Stimulated activated CD4-positive, alpha-beta T cell treated with anti-CD3 and anti-CD28 coated beads, Interleukin-15, amount 100 ng/mL, for 1 hour (primary cell): ENCODE measurements at places on chromosomes 6 and 20.

GRCh38 chr20:6055981-6056569 is 2.2 kb upstream of the LRRN4 start:
- no peak for DNase-seq

GRCh38 chr20:8082025-8082424 is 50.0 kb upstream of the PLCB1 start:
- DNase-seq, result no peak

- DNase-seq, result no peak
These were observed 28.4 kb upstream of the LY86 start for GRCh38 chr6:6559994-6560570.

DNA sequence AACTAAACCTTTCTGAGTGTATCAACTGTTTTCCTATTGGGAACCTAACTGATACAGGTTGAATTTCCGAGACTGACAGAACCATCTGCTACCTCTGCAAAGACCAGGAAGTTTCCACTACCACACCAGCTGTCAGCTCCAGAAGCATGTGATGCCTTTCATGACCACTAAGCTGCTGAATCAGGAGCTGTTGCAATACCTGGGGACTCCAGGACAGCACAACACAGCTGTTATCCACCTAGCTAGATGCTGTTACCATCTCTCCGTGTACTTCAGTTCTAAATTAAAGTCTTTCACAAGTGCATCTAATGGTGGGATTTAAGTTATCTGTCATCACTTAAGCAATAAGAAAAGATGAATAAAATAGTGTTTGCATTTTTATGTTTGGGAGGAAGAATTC is 158.2 kb upstream of the IMPG1 start:
- no peak for DNase-seq

DNA sequence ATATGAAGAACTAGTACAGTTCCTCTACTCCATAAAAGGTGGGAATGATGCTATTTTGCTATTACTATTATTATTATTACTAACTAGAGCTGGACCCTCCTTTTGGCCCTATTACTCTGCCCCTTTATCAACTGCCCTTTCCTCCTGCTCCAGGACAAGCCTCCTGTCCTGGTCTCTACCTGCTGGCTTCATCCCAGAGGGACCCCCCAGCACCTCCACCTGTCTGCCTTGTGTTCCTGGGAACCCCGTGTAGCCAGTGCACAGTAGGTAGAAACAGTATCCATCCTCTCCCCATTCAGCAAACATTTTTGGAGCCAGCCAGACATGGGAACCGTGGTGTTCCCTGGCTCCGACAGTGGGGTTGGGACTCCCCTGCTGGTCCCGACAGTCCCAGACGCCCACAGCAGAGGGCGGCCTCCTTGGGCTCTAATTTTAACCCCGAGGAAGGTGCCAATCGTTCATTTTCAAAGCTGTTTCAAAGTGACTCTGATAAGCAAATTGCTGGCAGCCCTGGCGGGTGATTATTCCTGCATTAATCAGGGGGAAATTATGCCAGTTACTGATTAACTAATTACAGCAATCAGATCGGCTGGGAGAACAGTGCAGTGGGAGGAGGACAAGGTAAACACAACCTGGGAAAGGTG is 44.2 kb upstream of the MDGA1 start:
- no peak for DNase-seq

GRCh38 chr6:149867876-149868640 is 3.9 kb upstream of the LRP11 start:
- no peak for DNase-seq

DNA sequence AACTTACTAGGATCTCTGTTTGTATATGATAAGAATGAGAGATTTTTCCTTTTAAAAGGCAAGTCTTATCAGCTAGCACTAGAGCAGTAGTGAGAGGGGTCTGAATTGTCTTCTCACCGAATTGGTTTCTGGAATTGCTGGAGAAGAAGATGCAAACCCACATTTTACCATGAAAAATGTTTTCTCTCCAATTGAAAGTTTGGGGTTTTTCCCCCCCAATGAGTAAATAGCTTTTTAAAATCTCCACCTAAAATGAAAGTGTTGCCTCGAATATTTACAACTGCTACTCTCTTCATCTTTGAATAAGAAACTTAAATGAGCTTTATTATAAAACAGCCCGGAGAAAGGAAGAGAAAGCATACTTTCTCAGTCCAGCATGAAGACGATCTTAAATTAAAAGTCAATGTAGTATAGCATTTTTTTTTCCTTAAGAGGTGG is 1.8 kb downstream of the TCF21 start:
- no peak for DNase-seq
